PC-3 (cell line): ENCODE measurements at places on chromosomes 12 and 14. TPM values are rescaled to one million over a fixed set of nuclear protein-coding genes. Genes with fewer than 3 reads are reported as not detected.

- DNase-seq = peak; percentile 74
Measured at GRCh38 chr12:6039894-6040601, 84.4 kb downstream of the VWF start.

PROX2 gene
- total RNA-seq = not detected in 2 replicates

DNA sequence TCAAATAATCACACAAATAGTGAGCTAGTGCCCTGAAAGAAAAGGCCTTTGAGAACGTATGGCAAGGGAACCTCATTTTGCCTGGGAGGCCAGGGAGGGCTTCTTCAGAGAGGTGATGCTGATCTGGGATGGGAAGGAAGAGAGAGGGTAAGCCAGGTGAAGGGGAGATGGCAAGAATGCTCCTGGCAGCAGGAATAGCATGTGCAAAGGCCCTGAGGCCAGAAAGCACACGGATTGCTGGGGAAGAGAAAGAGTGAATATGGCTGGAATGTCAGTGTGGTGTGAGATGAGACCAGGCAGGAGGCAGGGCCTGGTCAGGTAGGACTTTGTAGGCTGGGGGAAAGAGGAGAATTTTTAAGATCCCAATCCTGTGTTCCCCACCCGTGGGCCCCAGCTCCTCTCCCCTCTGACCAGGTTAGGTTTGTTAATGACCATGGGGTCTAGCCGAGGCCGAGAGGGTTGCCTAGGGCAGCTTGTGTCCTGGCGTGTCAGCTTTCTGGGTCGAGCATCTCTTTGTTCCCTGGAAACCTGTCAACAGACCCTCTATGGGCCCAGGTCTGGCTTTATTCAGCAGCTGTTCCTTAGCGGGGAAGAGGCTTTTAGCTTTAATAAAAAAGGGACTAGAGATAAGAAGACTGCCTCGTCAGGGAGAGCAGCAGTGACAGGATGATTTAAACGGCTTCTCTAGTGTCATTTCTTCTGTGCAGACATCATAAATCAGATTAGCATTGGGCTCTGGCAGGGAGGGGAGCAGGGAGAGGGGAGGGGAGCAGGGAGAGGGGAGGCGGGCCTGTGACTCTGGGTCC lies 123.4 kb downstream of the ADCK1 start:
- no peak for DNase-seq

GRCh38 chr12:43676183-43676813 lies 82.3 kb downstream of the PUS7L start:
- peak; percentile 60 for DNase-seq

- no peak for DNase-seq
Measured at GRCh38 chr14:71588576-71589215, 343.5 kb upstream of the RGS6 start.
